ENCODE measurements at places on chromosomes 16 and 17.
A peak's percentile ranks its signal among the peaks of the same experiment; 100 is the strongest.

DNA sequence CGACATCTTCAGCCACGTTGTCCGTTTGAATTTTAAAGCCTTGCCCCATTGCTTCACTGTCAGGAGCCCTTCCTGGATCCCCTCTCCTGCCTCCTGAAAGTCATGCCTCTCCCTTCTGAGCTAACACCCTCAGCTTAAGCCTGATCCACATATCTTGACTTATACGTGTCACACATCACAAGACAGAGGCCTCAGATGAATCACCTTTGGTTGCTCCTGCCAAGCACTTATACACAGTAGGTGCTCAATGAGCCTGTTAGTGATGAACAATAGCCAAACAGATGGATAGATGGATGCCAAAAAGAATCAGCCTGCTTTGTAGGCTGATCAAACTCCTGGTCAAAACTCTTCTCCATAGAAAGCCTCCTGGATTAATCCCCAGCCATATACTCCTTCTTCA, 31.8 kb downstream of the PITPNM3 start:
- DNase-seq: peak; percentile 19

- DNase-seq: no peak
These were observed 32.0 kb downstream of the SLC6A4 start for GRCh38 chr17:30203471-30203981.

GRCh38 chr16:88068476-88069396, 117.5 kb downstream of the BANP start:
- DNase-seq: no peak

DNA sequence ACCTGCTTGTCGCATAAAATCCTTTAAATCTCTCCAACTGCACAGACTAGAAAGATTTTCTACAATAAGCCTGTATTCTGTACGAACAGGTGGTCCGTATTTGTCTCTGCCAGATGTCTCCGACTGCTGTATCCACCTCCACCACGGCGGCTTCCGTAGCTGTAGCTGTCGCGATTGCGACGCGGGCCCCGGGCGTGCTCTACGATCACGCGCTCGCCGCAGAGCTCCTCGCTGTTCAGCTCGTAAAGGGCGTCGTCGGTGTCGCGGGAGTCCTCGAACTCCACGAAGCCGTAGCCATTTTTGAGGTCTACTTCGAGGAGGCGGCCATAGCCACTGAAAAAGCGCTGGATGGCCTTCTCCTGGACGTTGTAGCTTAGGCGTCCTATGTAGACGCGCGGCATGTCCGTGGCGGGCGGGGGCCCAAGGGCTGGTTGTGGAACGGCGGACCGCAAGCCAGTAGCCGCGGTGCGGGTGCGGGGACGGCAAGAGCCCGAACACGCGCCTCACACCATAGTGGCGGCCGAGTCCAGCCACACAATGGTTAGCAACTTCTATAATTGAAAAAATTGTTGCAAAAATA, 36.1 kb downstream of the ZNF624 start:
- no peak for DNase-seq

DNA sequence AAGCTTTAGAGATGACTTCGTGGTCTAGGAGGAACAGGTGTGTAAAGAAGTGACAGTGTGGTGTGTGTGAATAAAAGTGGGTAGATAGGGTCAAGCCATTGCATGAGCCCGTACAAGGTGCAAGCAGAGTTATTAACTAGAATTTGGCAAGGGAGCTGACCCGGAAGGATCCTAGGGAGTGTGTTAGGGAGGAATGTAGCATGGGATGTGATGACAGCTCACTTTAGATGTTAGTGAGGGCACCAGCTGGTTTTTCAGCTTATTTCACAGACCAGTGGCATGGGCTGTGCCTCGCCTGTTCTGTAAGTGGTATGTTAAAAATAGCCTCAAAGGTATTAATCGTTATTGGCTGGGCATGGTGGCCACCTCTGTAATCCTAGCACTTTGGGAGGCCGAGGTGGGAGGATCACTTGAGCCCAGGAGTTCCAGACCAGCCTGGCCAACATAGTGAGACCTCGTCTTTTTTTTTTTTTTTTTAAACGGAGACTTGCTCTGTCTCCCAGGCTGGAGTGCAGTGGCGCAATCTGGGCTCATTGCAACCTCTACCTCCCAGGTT, 8.3 kb downstream of the ANKRD40CL start:
- no peak for DNase-seq

- DNase-seq: peak; percentile 55
These were observed 5.3 kb upstream of the HS3ST6 start for GRCh38 chr16:1923299-1924034.

- DNase-seq: peak; percentile 65
These were observed 873 bp downstream of the SETD1A start for GRCh38 chr16:30958175-30959079.

- peak; percentile 72 for DNase-seq
These were observed 12.7 kb upstream of the STAC2 start for GRCh38 chr17:39238311-39238972.

- no peak for DNase-seq
These were observed 3.8 kb downstream of the GID4 start for GRCh38 chr17:18042983-18043382.

DNA sequence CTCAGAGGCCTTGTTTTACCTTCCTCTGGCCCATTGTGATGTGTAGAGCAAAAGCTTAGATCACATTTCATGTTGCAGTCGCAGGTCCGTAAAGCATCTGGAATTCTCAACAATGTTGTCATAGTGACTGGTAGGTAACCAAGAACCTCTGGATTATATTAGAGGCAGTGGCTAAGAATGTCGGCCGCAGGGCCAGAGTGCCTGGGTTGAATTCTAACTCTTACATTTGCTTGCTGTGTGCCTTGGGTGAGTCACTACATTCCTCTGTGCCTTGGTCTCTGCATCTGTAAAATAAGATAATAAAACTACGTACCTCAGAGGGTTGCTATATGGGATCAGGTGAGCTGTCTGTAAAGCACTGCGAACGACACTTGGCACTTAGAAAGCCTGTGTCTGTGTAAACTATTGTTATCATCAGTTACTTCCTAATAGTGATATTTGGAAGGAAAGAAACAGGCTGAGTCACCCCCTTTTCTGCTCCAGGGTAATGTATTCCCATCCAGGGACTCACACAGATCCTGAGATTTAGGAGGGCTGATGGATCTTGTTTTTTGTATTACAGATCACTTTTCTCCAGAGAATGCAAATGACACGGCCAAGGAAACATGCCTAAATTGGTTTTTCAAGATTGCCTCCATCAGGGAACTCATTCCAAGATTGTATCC, 52.2 kb downstream of the VPS35L start:
- peak; percentile 28 for DNase-seq

DNA sequence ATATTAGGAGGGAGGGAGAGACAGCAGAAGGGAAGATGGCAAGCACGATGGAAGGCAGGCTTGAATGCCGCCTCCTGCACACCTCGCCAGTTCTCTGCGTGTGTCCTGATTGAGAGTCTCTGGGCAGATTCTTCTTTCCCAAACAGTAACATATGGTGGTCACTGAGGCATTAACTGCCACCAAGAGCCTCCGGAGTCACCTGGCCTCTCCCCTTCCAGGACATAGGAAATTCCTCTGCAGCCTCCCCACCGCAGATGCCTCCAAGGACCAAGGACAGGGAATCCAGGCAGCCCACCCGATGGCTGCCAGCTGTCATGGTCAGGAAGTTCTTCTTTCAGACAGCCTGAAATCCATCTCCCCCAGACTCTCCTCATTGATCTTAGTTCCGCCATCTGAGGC, 149.3 kb downstream of the ENGASE start:
- no peak for DNase-seq

GRCh38 chr17:76138896-76139752, 1.9 kb downstream of the FOXJ1 start:
- DNase-seq: no peak

- DNase-seq: no peak
These were observed 141.6 kb downstream of the PRKCA start for GRCh38 chr17:66444031-66444430.

- peak; percentile 29 for DNase-seq
These were observed 83.8 kb downstream of the FOXL1 start for GRCh38 chr16:86662195-86662594.

DNA sequence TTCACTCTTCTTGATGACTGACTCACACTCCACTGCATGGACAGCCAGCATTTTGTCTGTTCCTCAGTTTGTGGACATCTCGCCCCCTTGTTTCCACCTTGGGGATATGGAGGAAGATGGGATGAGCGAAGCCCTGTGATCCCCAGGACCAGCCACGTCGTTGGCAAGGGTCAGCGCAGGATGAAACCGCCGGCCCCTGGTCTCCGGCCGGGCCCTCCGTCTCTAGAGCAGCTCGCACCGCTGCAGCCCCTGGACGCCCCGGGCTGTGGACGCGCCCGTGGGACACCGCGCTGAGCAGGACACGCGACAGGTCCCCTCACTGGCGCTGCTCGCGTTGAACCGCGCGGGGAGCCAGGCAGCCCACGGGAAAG, 604 bp upstream of the ZC3H18 start:
- peak; percentile 22 for DNase-seq

DNA sequence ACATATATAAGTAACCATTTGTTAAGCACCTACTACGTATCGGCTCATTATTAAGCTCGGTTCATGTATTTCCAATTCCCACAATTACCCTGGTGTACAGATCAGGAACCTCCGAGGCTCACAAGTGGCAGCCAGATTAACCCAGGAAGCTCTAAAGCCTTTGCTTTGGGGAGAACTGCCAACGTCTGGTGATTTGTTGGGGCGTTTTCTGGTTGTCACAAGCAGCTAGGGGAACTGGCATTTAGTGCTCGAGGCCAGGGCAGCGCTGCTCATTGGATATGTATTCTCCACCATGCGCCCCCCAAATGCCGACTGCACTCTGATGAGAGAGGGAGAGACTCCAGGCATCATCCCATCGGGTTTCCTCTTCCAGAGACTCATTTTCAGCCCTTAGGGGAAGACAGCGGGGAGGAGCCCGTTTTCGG, 541 bp downstream of the ZNF18 start:
- DNase-seq: no peak

GRCh38 chr16:11250091-11250785, 5.8 kb downstream of the SOCS1 start:
- DNase-seq: no peak

DNA sequence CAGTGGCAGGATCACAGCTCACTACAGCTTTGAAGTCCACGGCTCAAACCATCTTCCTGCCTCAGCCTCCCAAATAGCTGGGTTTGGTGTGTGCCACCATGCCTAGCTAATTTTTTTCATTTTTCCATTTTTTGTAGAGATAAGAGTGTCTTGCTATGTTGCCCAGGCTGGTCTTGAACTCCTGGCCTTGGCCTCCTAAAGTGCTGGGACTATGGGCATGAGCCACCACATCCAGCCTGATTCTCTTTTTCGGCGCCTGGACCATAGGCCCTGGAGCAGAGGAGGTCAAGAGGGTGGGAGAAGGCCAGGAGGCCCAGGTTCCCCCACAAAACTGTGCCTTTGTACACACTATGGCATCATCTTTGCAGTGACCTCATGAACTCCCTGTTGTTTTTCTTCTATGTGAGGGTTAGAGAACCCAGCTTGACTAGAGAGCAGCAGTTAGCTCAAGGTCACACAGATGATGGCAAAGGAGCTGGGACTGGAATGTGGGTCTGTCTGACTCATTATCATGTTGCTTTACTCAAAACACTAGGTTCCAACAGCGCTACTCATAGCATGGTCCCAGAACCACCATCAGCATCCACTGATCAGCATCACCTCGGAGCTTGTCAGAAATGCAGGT, 16.3 kb downstream of the SCN4A start:
- DNase-seq: peak; percentile 73

DNA sequence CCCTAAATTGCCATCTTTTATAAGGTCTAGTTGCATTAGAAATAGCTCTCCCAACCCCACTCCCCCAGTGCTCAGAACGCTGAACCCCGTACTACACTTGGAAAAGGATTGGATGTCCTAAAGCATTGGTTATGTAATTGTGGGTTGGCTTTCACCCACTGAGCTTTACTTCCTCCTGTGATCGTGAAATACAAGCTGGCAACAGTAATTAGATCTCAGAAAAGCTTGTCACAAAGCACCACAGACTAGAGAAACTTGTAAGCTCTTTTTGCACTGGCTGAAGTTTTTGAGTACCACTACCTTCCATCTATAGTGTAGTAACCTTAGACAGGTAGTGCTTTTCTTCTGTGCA, 54.4 kb downstream of the SIAH1 start:
- DNase-seq: no peak

DNA sequence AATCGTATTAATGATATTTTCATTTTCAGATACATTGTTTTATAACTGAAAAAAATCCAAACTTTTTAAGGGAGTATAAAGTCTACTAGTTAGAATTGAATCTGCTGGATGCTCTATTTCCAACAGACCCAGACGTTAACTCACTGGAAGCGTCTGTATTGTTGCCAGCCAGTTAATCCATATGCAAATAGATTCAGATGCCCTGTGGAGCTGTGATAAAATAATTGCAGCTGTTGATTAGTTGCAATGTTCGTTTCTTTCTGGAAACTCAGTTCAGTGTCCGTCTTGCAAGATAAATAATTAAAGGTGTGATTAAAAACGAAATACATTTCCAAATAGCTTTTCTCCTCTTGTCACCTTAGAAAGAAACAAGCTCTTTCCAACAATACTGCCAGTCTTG, 5.1 kb upstream of the GNA13 start:
- DNase-seq: no peak

GRCh38 chr16:90048347-90048722, 28.8 kb downstream of the PRDM7 start:
- DNase-seq: no peak

DNA sequence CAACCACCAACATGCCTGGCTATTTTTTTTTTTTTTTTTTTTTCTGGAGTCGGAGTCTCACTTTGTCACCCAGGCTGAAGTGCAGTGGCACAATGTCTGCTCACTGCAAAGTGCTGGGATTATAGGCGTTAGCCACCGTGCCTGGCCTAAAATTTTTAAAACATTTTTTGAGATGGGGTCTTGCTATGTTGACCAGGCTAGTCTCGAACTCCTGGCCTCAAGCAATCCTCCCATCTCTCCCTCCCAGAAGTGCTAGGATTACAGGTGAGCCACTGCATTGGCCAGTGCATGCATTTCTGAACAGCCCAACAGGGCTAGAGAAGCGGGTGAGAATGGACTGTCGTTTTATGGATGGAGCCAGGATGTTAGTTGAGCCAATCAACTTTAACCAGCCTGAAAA, 72.4 kb downstream of the ERCC4 start:
- DNase-seq: no peak

GRCh38 chr17:42530952-42531454, 5.0 kb upstream of the NAGLU start:
- no peak for DNase-seq

DNA sequence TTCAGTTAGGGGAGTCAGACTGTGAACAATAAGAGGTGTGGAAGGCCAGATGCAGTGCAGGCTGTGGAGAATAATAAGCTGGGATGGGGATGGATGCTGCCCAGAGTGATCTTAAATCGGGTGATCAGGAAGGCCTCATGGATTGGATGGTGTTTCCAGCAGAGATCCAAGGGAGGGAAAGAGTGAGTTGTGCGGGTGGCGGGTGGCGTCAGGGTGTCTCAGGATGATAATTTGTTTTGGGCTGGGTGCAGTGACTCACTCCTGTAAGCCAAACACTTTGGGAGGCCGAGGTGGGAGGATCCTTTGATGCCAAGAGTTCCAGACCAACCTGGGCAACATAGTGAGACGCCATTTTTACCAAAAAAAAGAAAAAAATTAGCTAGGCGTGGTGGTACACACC, 7.9 kb downstream of the CLUAP1 start:
- DNase-seq: no peak

- no peak for DNase-seq
These were observed 77.1 kb upstream of the WSB1 start for GRCh38 chr17:27216836-27217235.

- DNase-seq: no peak
These were observed 43.0 kb upstream of the ZNF750 start for GRCh38 chr17:82882715-82883418.
